ENCODE measurements at places on chromosomes 11 and 22. TPM values are rescaled to one million over a fixed set of nuclear protein-coding genes. Genes with fewer than 3 reads are reported as not detected.

The CDKN1C gene
- total RNA-seq = 0.19 TPM

The CD6 gene
- total RNA-seq = not detected

The OR4C15 gene
- total RNA-seq = not detected

The FIBIN gene
- 2.3 TPM for total RNA-seq

The KCNE3 gene
- 3.4 TPM for total RNA-seq

The DDTL gene
- under 0.01 TPM for total RNA-seq

The THY1 gene
- total RNA-seq = 9.6 TPM

The AKIP1 gene
- total RNA-seq = 51.6 TPM

The SDHAF2 gene
- 38.0 TPM for total RNA-seq

The SCGB2A2 gene
- not detected for total RNA-seq

The CECR2 gene
- 1.1 TPM for total RNA-seq

The SLC35E4 gene
- 17.2 TPM for total RNA-seq
